Naive thymus-derived CD4-positive, alpha-beta T cell (primary cell): ENCODE measurements at places on chromosomes 12 and 14.

DNA sequence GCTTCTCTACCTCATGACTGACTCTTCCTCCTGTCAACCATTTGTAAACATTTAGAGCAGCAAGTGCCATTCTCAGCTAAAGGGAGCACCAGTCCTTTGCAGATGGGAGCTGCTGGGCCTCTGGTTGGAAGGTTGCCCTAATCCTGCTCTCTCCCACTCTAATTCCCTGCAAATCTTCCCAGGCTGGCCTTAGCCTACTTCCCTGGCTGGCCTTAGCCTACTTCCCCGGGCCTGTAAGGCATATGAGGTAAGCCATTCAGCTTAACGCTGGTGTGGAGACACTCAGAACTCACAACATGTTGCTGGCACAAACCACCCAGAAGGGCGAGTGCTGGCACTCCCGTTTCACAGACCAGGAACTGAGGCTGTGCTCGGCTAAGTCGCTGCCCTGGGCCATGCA, 69.0 kb downstream of the CPSF2 start:
- DNase-seq, result no peak

DNA sequence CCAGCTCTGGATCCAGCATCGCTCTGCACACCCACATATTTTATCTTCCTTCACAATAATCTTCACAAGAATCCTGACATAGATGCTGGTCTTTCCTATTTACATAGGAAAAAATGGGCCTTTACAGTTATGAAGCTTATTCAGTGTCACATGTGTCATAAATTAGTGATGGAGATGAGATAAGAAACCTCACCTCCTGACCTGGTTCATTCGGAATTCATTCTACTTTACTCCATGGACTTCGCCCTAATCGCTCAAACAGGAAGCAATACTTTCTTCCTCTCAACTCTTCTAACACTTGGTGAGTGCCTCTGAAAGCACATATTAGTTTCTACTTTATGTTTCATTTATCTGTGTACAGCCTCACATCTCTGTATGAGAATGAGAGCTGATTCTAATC, 12.0 kb upstream of the SINHCAF start:
- DNase-seq, result no peak

DNA sequence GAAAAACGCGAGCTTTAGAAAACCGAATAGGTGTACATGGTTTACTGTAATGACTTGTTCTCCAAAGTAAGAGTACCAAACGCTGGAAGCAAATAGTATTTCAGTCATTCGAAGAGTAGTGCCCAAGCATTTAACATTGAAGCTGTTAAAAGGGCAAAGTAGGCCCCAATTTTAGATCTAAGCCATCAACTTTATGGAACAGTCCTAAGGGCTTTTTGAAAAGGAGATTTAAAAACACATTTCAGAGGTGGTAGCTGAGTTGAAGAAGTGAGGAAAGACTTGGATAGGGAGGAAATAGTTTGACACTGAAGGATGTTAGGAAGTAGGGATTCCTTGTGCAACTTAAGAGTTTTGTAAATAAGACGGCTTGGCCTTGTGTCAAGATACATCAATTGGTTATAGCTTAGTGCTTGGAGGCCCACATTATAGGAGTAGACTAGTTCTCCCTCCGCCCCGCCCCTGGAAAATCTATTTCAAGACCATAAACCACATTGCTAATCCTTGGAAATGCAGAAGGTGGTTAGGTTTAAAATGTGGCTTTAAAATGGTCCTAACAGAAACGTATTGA, 783 bp upstream of the TUBA1B start:
- no peak for DNase-seq

- no peak for DNase-seq
These were observed 360.4 kb upstream of the MDGA2 start for GRCh38 chr14:48035836-48036235.

DNA sequence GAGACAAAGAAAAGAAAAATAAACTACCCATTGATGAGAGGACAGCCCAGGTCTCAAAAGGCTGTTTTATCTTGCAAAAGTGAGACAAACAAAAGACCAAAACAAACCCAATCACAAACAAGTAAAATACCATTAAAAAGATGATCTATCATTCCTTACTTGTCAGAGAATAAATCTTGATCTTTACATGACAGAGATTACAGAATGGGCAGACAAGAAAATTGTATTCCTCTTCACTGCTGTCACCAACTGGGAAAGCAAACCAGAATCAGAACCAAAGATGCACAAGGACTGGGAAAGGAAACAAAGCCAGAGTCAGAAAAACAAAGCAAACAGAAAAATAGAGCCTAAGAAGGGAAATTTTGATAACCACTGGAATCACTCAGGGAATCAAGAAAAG, 444.0 kb upstream of the PDE3A start:
- no peak for DNase-seq

DNA sequence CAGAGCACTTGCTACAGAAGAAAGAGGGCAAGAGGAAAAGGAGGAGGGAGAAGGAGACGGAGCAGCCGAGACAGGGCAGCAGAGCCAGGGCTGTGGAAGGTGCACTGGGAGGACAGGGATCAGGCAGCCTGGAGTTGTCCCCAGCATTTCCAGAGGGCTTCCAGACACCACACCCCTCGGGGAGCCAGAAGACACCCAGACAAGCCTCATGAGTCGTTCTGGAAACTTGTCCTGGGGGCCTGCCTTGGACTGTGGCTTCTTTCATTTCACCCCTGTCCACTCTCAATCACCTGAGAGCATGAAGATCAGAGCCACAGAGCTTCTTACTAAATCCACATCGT, 14.1 kb downstream of the CMKLR1 start:
- no peak for DNase-seq

DNA sequence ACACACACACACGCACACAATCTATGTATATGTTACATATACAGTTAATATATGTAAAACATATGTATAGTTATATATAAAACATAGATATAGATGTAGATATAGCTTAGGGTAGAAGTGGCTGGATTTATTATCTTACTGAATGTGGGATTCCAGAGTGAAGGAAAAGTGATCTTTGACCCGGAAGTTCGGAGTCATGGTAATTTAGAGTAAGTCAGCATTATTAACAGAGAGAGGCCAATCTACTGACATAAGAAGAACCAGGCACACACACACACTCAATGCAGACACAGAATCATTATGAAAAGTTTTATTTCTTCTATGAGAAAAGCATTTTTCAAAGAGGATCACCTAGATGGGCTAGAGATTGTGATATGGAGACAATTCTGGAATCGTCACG, 384.2 kb upstream of the NOVA1 start:
- no peak for DNase-seq

DNA sequence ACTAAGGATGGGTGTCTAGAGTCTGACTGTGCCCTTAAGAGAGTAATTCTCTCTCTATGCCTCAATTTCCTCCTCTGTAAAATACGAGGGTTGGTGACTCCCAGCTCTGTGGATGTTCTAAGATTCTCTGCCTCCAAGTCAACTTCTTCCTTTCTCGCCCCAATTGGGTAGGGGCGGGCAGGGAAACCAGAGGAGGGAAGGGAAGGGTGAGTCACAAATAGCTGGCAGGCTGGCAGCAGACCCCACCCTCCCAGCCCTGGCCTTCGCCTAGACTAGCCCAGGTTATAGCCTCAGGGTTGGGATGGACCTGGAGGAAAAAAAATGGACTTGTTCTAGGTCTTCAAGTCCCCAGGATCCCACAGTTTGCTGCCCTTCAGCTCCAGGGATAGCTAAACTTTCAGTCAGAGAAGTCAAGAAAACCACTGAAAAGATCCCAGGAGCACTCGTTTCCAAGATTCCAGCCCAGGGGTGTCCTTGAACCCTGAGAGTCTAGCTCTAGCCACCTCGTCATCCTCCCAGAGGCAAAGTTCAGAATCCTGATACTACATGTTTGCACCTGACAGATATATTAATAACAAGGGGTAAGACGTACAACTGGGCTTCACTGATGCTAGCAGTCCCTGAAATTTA, 2.3 kb downstream of the DGKA start:
- DNase-seq, result no peak

DNA sequence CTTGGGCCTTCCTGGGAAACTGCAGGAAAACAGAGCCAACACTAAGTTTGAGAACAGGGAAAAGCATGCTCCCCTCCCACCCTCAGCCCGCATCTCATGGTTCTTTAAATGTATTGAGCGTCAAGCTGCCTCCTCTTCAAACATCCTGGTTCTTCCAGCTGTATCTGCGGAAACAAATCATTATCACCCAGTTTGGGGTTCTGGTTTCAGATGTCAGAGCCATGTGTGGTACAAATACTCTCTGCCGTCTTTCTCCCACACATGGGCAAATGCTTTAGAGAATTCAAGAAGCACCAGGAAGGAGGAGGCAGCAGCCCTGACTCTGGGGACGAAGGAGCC, 29.1 kb downstream of the JDP2 start:
- DNase-seq, result no peak

GRCh38 chr12:130147875-130148596, 14.2 kb upstream of the FZD10 start:
- no peak for DNase-seq

DNA sequence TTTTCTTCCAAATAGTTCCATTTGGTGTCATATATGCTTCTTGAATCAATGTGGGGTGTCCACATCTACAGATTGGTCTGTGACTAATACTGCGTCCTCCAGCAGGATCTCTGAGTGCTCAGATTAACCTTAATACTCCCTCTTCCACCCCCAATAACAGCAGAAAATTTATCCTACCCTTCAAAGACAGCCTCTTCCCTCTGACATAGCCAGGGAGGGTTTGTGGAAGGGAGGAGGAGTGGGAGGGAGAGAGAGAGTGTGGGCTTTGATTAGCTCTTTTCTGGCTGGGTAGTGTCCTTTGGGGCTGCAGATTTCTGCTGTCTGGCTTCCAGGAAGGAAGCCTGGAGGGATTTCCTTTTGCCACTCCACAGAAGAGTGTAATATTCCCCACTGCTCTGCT, 220.7 kb downstream of the TTC6 start:
- no peak for DNase-seq

GRCh38 chr12:122063694-122064024, 14.9 kb upstream of the MLXIP start:
- DNase-seq, result no peak

- DNase-seq, result no peak
These were observed 55.0 kb downstream of the MOK start for GRCh38 chr14:102249981-102250380.

DNA sequence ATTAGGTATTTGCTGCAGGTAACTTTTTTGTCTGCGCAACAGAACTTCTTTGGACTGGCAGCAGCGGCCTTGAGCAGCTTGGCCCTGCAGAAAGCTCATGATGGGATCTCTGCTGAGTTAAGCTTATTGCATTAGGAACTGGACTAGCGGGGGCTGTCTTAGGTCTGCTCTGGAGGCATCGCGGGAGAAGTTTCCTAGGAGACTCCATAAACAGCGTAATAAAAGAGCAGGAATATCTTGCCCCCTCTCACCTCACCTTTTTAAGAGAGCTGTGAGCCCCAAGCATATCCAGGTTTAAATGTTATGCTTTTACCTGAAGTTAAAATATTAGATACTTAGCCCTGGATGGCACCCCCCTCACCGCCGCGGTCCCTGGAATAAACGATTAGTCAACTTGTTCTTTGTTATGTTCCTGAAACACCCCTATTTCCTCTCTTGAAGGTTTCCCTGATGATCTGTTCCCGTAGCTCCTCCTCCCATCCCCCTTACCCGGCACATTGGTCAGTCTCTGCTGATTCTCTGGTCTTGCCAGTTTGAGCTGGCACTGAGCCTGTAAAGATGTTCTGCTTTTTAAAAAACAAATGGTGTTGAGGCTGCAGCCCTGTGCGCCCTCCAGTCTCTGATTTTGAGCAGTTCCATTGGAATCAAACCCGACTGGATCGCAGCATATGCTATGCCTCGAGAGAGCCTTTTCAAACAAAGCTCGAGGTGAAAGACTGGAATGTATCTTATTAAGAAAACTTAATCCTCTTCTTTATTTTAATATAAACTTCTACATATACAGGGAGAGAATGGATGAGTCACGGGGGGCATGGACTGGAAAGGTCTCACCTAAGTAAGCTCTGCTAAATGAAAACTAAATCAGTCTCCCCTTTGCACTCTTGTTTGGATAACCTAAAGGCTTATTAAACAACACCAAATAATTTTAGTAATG, 1.9 kb downstream of the MLXIP start:
- no peak for DNase-seq

DNA sequence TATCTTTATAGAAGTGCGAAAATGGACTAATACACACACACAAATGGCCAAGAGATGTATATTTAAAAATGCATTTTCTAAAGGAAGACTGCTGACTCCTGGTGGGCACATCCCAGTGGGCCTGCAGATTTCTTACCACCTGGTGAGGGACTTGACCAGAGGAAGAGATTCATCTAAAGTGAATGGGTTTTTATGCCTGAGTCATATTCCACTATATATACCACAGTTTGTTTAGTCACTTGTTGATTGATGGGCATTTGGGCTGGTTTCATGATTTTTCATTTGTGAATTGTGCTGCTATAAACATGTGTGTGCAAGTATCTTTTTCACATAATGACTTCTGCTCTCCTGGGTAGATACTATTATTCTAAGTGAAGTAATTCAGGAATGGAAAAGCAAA, 277.3 kb downstream of the SLC16A7 start:
- DNase-seq, result no peak

DNA sequence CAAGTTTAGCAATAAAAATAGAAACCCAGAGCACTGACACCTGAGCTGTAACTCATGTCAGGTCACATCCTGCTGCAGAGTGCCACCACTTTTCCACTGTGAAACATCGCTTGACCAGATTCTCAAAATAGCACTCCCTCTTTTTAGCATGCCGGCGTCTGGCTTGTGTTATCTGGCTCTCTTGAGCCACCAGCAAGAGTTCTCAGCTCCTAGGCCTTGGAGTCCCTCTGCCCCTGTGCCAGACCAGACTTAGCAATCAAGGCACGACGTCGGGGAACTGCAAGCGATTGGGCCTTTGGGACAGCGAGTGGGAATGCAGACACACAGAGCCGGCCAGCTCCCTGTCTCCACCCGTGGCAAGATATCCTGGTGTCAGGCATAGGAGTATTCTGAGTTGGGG, 52.5 kb downstream of the SPIC start:
- no peak for DNase-seq

DNA sequence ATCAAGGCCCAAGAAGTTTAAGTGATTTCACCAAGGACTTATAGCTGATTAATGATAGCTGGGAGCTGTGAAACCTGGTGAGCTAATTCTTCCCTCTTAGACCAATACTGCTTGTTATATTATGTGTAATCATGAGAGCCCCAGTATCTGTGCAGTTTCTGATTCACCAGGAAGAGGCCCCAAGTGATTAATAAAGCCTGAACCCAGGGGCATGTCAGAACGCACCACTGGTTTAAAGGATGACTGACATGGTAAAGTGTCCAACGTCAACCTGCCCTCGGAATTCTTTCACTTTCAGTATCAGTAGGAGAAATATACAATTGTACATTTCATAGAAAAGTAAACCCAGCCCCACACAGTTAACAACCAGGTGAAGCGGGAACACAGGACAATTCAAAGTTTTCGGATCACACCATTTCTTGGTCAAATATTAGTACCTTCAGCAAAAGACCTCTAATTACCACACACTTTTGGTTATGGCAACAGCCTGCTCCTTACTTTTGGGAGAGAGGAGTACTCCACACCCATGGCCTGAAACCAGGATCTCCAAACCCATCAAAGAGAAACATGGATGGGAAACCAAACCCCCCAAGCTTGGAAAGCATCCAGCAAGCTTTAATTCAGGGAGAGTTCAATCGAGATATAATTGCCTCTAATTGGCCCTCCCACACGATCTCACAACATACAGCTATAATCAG, 28.5 kb downstream of the TMCC3 start:
- peak; percentile 20 for DNase-seq
